ENCODE measurements at places on chromosomes 3 and 15.

DNA sequence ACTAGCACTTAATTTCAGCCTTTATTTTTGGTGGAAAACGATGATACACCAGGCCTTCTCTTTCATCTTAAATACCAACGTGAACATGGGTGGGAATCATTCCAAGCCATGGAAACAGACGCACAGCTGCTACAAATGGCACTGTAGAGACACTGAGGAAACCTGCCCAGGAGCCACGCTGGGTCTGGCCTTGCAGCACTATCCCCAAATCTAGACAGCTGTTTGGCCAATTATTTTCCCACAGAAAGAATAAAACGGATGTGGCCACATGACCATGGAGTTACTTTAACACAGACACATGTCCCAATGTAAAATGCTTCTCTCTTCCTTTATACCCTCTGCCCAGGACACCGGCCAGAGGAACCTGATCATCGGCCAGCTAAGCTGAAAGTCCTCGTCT, 83.6 kb upstream of the OCA2 start:
- no peak for DNase-seq

- DNase-seq, result no peak
These were observed 740.9 kb upstream of the LMCD1 start for GRCh38 chr3:7760718-7761117.

- no peak for DNase-seq
These were observed 33.9 kb downstream of the RPN1 start for GRCh38 chr3:128616516-128617269.

DNA sequence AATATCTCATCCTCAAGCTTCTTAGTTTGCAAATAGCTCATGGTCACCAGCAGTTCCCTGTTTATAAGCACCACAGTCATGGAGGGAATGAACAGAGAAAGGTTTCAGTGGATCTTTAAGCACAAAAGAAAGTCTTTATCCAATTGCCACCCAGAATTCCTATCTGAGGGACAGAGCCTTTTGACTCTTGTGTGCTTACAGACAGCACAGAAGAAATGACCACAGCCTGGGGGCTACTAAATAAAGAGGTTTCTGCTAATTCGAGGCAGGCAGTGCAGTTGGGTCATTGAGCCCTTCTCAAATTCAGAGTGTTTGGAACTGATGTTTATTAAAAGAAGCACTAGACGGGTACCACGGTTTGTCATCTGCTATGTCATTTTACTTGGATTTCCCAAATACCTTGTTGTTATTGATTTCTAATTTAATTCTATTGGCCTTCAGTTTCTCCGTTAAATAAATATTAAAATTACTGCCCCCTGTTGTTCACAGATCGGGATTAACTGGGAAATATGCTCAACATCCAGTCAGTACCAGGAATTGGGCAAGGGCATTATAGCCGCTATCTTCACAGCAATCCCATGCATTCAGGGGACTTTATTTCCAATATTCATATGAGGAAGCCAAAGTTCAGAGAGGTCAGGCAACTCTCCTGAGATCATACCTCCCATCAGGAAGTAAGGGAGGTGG, 3.6 kb downstream of the PRICKLE2 start:
- no peak for DNase-seq

DNA sequence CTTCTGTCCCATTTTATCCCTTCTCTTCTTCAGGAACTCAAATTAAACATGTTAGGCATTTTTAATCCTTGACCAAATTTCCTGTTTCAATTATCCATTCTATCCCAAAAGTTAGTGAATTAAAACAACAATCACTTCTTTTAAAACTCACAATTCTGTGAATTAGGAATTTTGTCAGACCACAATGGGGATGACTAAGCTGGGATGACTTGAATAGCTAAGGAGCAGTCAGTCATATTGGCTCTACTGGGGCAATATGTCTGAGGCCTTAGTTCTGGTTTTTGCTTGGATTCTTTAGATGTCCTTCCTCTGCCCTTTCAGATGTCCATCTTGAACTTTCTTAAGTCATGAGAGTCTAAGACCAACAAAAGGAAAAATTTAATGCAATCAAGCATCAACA, 178.2 kb upstream of the TGFBR2 start:
- DNase-seq, result no peak

- no peak for DNase-seq
These were observed 368.1 kb upstream of the SEMA6D start for GRCh38 chr15:47349179-47349578.

GRCh38 chr3:84961521-84962255, 2.9 kb downstream of the CADM2 start:
- DNase-seq, result no peak

- DNase-seq, result no peak
These were observed 146.6 kb downstream of the FEZF2 start for GRCh38 chr3:62226601-62227339.

- no peak for DNase-seq
These were observed 401.4 kb downstream of the ROBO1 start for GRCh38 chr3:79366414-79366813.

DNA sequence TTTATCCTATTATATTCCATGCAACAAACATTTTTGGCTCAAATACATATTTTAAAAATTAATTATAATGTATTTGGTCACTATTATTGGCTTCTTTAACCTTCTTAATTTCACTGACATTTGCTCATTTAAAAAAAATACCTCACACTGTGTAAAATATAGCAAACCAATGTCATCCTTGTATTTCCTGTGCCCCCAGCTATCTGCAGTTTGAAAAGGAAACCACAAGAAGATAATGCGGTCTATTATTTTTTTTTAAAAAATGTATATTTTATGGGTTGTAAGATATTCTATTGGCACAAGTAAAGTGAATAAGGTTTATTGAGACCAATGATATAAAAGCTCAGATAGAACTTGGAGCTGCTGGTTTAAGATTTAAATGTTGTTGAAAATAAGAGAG, 904.2 kb downstream of the SI start:
- DNase-seq, result no peak

- no peak for DNase-seq
These were observed 109.8 kb upstream of the MANF start for GRCh38 chr3:51275111-51275805.

GRCh38 chr3:149424918-149425317, 47.5 kb upstream of the TM4SF1 start:
- DNase-seq, result peak; percentile 79

DNA sequence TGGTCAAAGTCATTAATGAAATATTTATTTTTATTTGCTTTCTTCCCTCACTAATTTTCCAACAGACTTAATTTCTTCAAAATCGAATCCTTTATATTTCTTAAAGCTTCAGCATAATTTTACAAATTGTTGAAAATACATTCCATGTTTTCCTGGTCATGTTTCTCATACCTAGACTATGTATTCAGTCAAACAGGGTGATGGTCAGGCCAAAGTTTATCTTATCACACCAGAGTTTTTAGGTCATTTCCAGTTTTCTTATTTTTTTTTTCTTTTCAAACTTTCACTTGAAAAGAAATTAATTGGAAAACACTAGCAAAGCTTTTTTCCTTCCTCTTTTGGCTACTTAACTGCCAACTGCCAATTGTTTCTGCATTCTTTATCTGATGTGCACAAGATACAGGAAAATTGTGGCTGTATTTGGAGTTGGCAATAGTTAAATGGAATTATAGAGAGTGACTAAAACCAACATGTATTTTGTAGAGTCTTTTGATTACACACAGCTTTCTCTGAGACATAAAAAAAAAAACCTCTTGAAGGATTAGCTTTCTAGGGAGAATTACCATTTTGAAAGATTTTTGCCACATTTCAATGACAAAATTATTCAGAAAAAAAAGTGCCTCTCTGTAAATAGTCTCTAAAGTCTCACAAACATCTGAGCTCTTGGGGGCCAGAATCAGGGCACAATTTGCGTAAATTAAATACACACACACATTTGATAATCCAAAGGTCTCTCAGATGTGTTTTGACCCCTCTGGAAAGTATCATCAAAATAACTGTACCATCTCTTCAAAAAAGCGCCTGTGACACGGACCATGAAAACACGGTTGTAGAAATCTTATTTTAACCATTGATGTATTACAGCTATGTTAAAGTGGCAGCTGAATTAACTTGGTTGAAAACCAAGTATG, 603.2 kb upstream of the KCNMB2 start:
- DNase-seq, result no peak

- DNase-seq, result no peak
These were observed 3.8 kb upstream of the KLHL40 start for GRCh38 chr3:42681361-42682038.

DNA sequence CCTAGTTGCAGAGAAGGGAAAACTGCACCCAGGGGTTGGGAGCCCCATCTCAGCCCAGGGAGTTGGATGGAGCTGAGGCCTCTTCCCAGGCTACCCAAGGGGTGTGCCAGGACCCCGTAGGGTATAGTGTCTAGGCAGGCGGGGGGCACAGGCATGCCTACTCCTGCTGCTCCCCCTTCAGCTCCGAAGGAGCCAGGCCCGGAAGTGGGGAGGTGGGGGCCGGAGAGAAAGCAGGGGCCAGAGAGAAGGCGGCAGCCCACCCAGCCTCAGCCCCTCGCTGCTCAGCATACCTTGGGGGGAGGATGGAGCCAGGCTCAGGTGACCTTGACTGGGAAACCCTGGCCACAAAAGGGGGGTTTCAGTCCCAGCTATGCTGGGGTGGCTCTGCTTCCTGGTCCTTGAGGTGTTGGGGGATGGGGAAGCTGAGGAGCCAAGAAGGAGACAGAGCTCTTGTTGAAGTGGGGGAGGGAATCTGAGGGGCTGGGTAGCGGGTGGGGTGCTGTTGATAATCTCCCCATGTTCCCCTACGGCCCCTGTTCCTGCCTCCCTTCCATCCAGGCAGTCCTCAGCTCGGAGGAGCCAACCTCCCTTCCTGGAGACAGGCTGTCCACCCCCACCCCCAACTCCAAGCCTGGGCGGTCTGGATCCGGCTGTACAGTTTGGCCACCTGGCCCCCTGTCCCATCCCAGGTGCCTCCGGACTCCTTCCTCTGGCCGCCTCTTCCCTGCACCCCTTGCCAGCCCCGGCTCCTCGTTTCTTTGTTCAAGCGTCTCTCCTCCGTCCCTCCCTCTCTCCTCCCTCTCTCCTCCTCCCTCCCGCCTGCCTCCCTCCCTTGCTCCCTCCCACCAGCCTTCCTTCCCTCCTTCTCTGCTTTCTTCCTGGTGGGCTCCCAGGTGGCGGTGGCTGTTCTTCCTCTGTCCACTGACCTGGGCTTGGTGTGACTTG, 1.7 kb downstream of the SEMA3F start:
- no peak for DNase-seq

DNA sequence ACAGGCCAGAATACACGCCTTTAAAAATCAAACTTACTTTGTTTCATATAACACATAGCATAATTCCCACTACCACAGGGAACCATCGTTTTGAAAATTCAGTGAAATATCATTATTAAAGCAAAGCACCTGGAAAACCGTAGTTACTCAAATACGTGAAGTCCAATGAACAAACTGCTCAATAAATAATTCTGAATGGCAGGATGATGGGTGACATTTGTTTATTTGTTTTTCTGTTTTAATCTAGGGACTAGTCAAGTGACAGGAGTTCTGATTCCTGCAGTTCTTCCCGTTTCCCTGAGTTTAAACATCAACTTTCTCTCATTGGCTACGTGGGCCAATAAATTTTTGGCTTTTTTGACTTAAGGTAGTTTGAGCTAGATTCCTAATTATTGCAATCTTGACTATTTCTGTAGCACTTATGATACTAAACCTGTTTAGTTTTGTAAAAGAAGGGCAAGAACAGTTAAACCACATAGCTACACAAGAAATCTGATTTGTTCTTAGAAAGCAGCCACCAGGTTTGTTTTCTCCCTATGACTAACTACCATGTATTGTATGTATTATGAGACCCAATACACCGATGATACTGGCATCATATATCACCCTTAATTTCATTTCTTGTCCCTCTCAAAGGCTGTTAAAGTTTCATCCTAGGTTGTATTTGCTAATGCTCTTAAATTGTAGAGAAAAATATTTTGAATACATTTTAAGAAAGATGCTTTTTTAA, 411.2 kb downstream of the SHQ1 start:
- no peak for DNase-seq

- DNase-seq, result no peak
These were observed 155.9 kb upstream of the EOMES start for GRCh38 chr3:27878014-27878383.

DNA sequence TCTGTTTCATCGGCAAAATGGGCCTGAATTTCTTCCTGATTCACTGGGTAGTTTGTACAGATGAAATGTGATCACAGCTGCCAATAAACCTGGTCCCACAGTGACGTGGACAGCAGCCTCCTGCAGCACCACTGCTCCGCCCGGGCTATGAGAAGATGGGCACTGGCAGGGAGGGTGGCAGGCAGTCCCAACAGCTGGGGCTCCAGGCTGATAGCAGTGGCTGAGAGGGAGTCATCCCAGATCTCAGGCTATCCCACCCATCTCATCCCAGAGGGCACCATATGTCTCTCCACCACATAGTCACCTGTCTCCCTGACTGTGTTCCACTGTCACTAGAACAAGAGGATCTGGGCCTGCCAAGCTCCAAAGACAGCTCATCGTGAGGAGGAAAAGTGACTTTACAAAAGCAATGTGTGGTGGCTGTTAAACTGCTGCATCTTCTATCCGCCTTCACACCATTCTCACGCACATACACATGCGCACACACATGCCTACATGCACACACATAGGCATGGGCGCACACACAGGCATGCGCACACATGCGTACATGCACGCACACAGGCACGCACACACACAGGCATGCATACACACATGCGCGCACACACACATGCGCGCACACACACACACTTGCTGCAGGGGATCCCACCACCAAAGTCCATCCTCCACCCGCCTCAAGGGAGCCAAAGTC, 46.2 kb downstream of the RGMA start:
- no peak for DNase-seq

- DNase-seq, result no peak
These were observed 546.9 kb downstream of the RBMS3 start for GRCh38 chr3:29827756-29828155.

GRCh38 chr3:126105691-126106187, 21.8 kb upstream of the SLC41A3 start:
- DNase-seq, result no peak
